Coronary artery (tissue), 2 donors: ENCODE measurements at places on chromosomes 1 and 21.

- DNase-seq, result no peak
Measured at GRCh38 chr1:88298506-88298905, 385.6 kb upstream of the PKN2 start.

DNA sequence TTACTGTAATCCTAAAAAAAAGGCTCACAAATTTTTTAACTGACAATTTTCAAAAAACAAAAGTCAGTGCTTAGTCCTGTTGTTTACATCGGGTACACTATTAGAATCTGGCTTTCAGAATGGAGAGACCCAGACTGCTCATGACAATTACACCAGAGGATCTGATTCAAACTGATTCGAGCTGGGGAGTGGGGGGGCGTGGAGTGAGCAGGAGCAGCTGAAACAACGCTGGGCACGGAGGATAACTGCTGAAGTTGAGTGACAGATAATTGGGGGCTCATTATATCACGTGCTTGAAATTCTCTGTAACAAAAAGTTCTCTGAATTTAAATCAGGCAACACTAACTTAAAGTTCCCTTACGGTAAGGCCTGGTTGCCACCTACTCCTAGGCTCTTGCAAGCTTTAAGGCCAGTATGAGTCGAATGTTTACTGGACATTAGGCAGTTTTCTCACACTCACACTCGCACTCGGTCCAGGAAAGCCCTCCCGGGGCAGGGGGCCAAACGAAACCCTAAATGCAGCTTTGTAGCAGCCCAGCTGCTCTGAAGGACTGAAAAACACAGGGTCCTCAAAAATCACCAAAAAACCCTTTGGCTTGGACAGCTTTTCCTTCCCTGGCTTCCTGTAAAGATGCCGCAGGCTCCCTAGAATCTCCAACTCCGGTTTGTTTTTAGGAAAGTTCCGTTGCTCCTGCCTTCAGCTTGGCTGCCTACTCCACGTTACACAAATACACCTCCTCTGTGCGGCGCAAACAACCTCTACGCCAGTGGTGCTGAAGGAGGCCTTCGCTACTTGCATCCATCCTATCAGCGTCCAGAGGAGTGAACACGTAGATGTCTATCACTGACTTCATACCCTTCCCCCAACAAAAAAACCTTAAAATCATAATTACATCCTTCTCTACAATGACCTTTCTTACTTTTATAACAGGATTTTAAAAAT is 42.9 kb downstream of the CAPZB start:
- DNase-seq, result no peak

- DNase-seq, result no peak
Measured at GRCh38 chr1:235642011-235642942, 7.3 kb downstream of the GNG4 start.

- no peak for DNase-seq
Measured at GRCh38 chr1:15803380-15803779, 4.1 kb downstream of the UQCRHL start.

GRCh38 chr1:1917304-1917976 is 1.6 kb downstream of the TMEM52 start:
- DNase-seq, result no peak

GRCh38 chr1:171877701-171878100 is 36.4 kb downstream of the DNM3 start:
- DNase-seq, result no peak

DNA sequence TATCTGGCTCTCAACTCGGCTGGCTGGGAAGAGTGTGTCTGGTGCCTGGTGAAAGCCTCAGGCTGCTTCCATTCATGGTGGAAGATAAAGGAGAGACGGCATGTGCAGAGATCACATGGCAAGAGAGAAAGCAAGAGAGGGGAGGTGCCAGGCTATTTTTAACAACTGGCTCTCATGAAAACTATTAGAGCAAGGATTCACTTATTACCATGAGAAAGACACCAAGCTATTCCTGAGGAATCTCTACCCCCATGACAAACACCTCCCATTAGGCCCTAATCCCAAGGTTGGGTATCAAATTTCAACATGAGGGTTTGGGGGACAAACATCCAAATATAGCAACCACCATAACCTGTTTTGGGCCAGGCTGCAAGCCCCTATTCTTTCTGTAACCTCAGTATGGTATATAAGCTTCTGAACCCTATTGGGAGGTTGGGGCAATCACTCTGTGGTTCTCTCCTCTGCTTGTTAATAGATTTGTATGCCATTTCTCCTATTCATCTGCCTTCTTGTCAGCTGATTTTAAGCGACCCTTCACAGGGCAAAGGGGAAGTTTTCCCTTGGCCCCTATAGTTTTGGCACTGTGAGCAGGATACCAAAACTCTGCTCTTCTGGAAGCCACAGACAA is 179.0 kb upstream of the TNR start:
- DNase-seq, result no peak

DNA sequence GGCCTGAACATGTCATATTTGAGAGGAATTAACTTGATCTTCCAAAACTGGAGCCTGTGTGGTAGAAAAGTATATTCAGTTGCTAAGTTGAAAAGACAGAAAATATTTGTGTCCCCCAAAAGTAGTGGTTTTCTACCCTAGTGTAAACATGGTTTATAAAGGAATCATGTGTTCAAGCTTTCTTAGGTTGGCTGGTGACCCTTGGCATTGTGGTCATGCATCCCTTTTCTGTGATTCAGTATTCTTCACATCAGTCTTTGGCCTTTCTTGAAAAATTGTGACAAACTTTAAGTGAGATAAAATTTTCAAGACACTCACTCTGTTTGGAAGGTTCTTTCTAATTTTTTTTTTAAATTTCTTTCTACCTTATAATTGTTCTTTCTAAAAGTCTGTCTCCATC is 193.2 kb downstream of the DHRS3 start:
- no peak for DNase-seq

- no peak for DNase-seq
Measured at GRCh38 chr1:23500466-23500865, 16.5 kb upstream of the ASAP3 start.

DNA sequence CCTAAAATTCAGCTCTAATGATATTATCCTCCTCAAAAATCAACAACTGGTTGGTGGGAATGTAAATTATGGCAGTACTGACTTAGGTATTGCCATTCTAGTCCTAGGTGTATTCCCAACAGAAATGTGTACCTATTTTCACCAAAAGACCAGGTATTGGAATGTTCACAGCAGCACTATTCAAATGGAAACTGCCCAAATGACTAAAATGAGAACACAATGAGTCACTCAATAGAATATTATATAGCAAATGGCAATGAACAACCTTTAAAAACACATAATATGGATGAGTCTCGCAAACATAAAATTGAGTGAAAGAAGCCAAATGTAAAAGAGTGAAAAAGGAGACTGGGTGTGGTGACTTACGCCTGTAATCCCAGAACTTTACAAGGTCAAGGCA is 44.9 kb downstream of the GADD45A start:
- DNase-seq, result no peak

GRCh38 chr1:76224752-76225151 is 150.2 kb downstream of the ST6GALNAC3 start:
- no peak for DNase-seq

DNA sequence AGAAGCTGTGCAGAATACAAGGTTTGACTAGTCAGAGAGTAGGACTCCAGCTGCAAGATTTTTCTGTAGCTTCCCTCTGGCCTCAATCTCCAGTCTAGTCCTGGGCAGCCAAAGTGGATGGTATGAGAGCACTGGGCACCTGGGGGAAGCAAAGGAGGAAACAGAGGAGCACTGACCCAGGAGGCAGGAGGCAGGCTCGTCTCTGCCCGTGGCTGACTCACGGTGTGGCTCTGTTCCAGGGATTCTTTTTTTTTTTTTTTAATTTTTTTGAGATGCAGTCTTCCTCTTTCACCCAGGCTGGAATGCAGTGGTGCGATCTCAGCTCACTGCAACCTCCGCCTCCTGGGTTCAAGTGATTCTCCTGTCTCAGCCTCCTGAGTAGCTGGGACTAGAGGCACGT is 4.1 kb upstream of the NPPB start:
- DNase-seq, result no peak

GRCh38 chr1:112172294-112172882 is 182.9 kb upstream of the KCND3 start:
- no peak for DNase-seq

- no peak for DNase-seq
Measured at GRCh38 chr1:79539001-79539400, 532.5 kb upstream of the ADGRL4 start.

GRCh38 chr1:97174039-97174704 is 452.6 kb downstream of the PTBP2 start:
- no peak for DNase-seq

DNA sequence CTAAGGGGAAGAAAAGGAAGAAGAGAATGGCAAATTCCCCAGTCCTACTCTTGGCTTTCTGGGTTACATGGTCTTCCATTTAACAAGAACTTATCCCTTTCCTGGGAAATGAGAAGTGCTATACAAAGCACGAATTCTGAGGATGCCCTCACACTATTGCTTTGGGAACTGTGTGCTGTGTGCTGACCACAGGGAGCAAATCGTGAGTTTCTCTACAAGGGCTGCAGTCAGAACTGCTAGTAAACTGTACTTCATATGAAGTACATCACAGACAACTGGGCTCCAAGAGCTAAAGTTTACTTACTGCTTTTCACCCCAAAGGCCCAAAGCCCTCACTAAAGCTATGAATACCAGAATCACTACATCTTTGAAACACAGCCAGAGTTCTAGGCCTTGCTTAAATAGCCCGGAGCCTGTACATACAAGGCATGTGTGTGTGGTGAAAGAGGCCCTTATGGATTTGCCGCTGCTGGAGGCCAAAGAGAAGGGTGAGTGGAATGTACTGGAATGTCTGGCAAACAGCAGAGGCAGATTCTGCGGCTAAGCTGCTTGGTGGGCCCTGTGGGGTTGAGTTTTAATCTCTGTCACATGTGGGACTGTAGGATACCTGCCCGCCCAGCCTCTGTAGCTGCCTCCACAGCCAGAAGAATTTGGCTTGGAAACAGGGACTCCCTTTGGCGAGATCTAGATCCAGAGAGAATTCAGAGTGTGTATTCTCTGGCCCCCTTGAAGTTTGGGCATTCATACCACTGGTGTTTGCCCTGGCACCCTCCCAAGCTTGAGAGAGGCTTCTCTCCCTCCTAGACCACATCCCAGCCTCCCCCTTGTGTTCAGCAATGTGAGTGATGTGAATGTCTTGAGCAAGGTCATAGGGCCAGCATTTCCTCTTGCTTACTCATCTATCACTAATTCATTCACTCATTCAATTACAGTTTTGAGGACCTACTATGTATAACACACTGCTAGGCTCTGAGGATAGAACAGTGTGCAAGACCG is 21.9 kb upstream of the TRIM67 start:
- DNase-seq, result no peak

DNA sequence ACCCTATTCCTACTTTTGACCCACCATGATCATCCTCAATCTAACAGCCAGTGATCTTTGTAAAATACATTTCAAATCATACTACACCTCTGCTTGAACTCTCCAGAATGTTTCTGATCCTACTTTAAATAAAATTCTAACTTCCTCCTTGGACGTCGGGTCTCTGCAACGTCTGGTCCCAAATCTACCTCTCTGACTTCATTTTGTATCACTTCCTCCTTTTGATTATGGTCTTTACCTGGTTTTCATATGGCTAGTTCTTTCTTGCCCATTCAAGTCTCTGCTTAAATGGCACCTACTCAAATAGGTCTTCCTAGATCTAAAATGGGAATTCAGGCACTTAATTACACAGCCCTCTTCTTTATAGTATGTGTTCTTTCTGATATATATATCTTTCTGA is 18.2 kb downstream of the PLPPR4 start:
- no peak for DNase-seq

DNA sequence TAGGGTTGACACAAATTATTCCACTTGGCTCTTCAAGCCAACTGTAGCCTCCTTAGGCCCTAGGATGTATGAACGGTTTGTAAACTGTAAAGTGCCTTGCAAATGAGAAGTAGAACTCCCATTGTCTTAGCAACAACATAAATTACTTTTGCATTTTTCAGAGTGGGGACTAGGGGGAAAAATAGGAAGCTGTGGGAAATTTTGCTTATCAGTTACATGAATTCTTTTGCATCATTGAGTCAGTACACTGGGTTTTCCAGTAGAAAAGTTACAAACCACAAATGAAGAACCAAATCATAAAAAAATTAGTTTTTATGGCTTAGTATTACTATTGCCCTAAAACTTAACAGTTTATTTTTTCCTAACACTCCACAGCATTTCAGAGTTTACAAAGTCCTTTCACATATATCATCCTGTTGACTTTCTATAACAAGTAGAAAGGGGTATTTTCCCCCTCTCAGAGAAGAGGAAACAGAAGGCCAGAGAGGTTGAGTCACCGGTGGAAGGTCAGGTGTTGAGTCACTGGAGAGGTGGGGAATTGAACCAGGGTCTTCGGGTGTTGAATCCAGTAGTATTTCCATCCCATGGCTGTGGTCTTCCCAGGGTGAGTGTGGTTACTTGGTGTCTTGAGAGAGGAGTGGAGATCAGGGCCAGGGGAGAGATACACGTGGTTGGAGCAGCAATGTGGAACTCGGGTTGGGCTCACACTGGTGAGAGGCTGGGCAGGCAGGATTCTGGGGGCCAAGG is 71.9 kb upstream of the USP24 start:
- DNase-seq, result no peak

- DNase-seq, result no peak
Measured at GRCh38 chr21:45353200-45353599, 51.8 kb upstream of the COL18A1 start.

DNA sequence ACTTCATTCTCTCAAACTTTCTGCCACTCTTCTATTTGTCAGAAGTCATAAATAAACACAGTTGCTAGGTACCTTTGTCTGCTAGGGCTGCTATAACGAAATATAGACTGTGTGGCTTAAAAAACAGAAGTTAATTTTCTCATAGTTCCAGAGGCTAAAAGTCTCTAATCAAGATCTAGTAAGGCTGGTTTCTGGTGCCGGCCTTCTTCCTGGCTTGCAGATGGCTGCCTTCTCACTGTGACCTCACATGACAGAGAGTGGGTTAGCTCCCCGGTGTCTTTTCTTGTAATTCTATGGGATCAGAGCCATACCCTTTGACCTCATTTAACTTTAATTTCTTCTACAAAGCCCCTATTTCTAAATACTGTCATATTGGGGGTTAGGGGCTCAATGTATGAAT is 5.9 kb downstream of the PDC start:
- no peak for DNase-seq

GRCh38 chr1:224368409-224368808 is 11.7 kb downstream of the CNIH4 start:
- DNase-seq, result no peak

DNA sequence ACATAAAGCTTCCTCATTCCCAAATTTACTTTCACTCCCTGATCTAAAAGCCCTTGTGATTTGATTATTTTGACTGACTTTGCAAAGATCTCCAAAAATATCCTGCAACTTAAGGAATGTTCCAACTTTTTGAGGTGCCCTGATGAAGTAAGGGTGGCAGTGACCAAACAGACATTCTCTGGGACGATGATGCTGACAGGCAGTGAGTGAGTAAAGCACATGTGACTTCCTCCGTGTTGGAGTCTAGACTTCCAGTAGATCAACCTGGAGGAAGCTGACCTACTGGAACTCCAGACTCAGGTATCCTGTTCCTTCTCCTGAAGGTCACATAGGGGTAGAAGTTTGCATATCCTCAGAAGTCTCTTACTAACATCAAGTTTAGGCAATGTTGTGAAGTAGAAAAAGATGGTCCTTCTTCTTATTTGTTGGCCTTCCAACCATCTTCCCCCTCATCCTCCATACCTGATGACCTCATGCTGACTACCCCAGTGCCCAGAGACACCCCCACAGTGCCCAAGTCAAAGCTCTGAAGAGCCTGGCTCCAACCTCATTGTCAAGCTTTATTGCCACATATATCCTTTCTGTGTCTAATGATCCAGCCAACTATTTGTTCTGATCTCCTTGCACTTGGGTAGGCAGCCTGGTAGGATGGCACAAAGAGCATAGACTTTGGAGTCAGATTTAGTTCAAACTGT is 16.0 kb downstream of the TNFSF4 start:
- DNase-seq, result no peak
